CMK (cell line): ENCODE measurements at places on chromosomes 4 and X.

DNA sequence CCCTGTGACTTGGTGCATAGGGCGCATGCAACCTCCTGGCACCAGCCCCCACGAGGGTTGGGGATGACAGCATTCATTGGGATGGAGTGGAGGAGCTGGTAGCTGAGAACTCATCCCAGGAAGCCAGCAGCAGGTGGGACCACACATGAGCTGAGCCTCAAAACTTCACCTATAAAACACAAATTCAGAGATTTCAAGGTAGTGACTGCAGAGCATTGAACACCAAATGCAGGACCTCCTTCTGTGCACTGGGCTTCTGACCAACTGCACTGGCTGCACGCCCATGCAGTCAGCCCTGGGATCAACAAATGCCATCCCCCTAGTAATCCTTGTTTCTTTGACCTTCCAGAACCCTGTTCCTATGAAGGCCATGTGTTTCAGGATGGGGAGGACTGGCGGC is 197.8 kb downstream of the FRAS1 start:
- DNase-seq, result no peak

DNA sequence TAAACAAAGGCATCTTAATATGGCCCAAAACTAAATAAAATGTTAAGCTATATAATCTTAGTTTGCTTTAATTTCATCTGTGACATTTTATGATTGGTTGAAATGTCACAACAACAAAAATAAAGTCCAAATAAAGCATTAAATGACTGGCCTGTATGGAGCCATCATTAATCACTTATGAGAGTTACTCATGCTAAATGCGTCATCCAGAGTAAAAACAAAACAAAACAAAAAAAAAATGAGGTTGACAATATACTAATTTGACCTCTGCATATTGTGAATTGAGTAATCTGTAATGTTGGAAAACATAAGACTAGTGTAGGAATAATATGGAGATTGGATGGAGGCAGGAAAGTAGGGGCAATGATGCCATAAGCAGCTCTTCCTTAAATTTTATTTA is 139.7 kb downstream of the MAPK10 start:
- no peak for DNase-seq

DNA sequence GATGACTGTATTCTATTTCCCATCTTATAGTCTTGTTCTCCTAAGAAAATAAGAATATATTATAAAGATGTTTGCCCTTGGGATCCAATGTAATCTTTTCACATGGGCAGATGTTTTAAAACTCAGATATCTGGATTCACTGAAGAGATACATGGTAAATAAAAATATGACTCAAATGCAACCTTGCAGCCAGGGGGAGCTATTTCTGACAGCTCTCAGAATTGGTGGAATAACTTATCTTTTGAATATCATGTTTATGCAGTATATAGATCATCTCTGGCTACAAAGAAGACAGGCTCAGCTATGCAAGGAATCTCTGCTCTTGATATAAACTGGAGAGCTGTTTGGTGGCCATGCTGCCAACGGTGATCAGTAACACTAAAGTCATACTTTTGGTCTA is 274.7 kb downstream of the GLUD2 start:
- DNase-seq, result no peak

DNA sequence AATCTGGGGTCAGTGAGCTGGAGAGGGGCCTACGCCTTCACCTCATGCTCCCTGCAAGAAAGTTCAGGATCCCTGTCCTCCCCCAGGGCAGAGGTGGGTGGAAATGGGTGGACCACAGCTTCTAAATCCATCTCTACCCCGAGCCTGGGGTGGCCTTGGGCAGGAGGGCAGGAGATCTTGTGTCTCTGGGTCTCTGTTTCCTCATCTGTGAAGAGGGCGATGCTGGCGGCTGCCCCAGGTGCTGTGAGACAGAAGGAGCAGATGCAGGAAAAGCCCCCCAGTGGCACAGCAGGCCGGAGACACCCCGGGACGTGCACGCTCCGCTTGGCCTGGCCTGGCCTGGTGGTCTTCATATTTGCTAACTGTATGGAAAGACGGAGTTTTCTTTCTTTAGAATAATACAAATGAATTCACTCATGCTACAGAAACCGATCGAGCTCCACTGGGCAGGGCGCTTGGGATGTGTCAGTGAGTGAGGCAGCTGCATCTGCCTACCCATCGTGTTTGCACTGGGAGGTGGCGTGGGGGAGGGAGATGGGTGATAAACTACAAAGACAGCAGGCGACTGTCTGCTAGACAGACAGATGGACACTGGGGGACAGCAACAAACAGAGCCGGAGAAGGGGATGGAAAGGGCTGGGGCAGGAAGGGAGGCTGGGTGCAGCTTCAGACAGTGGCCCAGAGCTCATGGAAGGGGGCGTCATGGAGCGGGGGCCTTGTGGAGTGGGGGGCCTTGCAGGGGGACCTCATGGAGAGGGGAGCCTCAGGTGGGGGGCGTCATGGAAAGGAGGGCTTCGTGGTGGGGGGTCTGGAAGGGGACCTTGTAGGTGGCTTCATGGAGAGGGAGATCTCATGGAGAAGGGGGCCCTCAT is 136.2 kb downstream of the CPZ start:
- DNase-seq, result no peak

- no peak for DNase-seq
Measured at GRCh38 chr4:65943076-65943475, 272.8 kb upstream of the EPHA5 start.

DNA sequence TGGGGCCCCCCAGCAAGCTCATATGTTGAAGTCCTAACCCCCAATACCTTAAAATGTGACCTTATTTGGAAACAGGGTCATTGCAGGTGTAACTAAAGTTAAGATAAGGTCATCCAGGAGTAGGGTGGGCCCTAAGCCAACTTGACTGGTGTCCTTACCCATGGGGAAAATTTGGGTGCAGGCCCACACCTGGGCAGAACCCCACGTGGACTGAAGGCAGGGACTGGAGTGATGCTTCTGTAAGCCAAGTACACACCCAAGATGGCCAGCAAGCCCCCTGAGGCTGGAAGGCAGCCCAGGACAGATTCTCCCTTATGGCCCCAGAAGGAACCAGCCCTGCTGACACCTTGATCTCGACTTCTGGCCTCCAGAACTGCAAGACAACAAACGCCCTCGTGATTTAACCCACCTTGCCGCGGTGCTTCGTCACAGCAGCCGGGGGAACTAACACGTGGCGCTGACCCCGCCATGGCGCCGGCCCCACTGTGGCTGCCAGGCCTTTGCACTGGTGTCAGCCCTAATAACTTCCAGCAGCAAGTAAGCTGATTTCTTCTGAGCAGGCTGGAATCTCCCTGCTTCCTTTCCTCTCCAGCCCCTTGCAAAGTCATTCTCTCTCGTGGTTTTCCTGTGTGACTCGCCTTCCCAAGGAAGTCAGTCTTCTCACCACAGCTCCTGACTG is 23.2 kb upstream of the MXD4 start:
- DNase-seq, result no peak

- no peak for DNase-seq
Measured at GRCh38 chr4:8582436-8582835, 2.2 kb downstream of the GPR78 start.

DNA sequence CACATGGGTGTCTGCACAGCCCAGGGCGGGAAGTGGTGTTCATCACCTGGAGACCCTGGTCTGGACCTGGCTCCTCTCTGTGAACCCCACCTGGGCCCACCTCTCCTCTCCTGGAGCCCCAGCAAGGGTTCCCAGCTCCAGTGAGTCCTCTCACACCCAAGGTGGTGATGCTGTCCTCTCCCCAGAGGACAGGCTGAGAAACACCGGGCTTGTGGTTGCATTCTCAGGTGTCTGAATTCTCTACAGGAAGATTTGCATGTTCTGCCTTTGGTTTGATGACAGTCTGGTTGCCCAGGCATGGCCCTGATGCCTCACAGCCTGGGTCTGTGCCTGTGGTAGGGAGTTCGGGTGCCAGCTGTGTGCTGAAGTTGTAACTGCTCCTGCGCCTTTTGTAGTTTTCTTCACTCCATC is 3.8 kb downstream of the MAEA start:
- DNase-seq, result no peak

DNA sequence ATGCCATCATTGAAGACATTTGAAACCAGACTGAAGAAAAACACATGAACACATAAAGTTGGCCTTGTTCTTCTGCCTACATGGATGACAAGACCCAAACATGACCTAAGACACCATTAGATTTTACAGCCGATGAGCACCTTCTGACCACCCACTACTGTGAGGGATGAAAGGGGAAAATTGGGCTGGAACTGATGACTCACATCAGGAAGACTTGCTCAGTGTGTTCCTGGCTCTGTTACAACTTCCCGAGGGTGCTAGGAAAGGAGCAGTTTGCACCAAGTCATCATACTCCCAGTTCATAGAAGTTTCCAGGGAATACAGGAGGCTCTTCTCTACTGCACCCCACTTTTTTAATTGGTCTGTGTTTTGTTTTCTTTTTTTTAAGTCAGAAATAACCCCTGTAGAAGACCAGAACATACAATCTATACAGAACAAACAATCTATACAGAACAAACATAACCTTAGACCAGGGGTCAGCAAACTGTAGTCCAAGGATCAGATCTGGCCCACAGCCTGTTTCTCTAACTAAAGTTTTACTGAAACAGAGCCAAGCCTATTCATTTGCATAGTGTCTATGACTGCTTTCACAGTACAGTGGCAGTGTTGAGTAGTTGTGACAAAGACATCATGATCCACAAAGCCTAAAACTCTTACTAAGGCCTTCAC is 25.3 kb downstream of the BTC start:
- no peak for DNase-seq

DNA sequence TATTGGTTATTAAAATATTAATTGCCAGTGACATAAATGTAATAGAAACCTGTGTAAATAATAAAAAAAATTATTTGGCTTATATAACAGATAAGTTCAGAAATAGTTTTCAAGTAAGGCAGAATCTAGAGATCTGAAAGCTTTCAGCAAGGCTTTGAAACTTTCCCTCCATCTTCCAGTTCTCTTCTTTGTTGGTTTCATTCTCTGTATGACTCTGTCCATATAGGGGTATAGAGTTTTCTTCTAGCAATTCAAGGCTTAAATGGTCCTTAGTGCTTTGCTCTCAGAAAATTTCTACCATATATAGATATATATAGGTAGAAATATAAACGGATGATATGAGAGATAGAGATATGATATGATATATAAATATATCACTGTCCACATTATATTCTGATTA is 160.5 kb upstream of the GABRA2 start:
- no peak for DNase-seq

DNA sequence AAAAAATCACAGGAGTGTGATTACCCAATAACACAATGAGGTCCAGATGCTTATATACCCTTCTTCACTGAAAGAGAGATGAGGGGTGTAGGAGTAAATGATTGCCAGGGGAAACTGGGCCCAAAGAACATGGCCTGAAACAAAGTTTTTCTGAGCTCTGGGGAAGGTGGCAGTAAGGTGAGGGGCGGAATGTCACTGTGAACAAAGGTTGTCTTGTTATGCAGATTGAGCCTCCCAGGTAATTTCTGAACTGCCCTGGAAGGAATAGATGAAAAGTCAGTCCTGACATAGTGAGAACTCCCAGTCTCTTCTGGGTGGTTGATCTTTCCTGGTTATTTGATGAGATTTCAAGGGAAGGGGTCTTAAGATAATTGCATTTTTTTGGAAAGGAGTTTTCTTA is 2.5 kb upstream of the TMEM47 start:
- no peak for DNase-seq

GRCh38 chr4:100842856-100843255 is 325.0 kb upstream of the EMCN start:
- DNase-seq, result no peak

- no peak for DNase-seq
Measured at GRCh38 chr4:137471895-137472294, 60.4 kb downstream of the PCDH18 start.

DNA sequence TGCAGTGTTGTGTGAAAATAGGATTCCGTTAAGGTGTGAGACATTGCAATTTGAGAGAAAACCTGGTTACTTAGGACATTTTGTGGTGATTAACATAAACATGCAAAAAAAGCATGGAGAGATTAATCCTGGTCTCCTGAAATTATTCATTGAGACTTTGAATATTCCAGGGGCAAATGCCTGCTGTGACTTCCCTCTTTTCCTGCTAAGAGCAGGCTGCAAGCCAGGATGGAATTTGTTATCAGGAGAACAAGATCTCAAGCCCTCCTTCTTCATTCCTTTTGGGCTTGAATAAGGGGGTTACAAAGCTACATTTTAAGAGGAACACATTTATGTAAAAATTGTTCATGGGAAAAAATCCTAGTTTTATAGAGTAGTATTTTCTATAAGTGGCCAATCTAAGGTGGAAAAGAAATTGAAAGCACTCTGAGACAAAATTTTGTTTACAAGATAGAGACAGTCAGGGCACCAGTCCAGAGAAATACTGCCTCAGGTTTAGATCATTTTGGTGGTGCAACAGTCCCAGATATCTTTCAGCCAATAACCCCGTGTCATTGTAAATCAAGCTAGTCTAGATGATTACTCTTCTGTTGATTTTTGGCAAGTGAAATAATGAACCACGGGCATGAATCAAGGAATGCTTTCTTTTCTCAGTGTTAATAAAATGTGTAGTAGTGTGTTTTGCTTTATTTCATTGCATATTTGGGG is 1528.3 kb upstream of the AGA start:
- no peak for DNase-seq

GRCh38 chr4:10296730-10297129 is 160.5 kb downstream of the ZNF518B start:
- DNase-seq, result no peak

DNA sequence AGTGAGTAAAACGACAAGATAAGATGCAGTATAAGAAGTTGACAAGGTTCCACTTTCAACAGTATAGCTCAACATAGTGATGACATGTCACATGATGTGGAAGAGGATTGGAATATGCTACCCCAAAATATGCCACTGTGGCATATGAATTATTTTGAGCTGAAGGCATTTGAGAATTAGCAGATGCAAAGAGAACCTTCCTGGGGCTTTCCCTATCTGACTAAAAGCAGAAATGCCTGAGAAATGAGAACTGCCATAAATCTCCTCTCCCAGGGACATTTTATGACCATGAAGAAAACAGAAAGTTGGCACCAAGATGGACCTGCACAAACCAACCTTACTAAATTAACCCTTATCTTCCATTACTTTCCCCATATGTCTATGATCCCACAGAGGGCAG is 24.8 kb downstream of the CDKN2AIP start:
- no peak for DNase-seq

GRCh38 chr4:182518421-182518820 is 275.2 kb downstream of the TENM3 start:
- no peak for DNase-seq

DNA sequence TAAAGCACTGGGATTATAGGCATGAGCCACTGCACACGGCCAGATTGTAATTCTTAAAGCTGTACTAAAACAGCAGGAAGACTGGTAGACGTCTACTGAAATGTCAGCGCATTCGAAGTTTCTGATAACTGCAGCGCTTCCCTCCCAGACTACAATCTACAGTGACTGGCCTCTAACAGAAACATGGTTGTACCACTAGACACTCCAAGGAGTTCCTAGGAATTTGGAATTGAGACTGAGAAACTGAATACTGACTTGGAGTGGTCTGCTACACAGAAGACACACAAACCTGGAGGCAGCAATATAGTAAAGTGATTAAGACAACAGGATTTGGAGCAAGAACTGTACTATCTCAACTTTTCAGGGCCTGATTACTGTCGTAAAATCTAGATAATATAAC is 937 bp downstream of the HELQ start:
- no peak for DNase-seq
